ENCODE measurements at places on chromosomes 11 and 22.

GRCh38 chr11:1042626-1043562, 6.4 kb upstream of the MUC6 start:
- peak; percentile 30 for DNase-seq

DNA sequence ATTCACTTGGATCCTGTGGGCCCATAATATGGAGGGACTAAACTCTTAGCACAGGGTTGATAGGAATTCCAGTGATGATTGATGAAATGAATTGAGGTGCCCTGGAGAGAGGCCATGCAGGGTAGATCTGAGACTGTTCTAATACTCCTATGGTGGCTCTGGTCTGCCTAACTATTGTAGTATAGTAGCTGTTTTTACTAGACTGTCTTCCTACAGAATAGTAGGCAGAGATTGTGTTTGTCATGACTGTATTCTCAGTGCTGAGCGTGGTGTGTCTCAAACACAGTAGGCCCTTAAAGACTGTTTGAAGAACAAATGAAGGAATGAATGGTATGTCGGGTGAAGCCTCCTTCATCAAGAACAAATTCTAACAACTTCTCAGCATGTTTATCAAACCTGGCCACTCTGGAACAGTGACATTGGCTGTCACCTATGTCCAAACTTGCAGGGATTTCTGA, 107.0 kb upstream of the SESN3 start:
- DNase-seq = no peak

- no peak for DNase-seq
Measured at GRCh38 chr11:2802389-2803185, 83.0 kb downstream of the CDKN1C start.

- peak; percentile 27 for DNase-seq
Measured at GRCh38 chr11:111938687-111939160, 1.6 kb downstream of the DIXDC1 start.

DNA sequence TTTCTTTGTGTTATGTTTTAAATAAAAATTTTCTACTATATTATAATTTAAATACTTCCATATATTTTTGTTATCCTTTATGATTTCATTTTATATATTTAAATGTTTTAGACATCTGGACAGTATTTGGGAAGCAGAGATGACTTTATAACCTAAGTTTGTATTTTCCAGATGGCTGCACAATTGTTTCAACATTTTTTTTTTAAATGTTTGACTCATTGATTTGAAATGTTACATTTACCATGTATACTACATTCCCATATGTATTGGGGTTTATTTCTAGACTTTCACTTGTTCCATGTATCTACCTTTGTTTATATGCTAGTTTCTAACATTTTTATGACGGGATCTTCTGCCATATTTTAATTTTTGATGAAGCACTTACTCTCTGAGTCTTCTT, 766.5 kb downstream of the METTL15 start:
- DNase-seq = no peak

- DNase-seq = no peak
Measured at GRCh38 chr11:118527109-118527508, at the start of gene TTC36. Gene TTC36 (plus strand): TSS chr11:118527474. CDS start chr11:118527495, 21 bp downstream.

DNA sequence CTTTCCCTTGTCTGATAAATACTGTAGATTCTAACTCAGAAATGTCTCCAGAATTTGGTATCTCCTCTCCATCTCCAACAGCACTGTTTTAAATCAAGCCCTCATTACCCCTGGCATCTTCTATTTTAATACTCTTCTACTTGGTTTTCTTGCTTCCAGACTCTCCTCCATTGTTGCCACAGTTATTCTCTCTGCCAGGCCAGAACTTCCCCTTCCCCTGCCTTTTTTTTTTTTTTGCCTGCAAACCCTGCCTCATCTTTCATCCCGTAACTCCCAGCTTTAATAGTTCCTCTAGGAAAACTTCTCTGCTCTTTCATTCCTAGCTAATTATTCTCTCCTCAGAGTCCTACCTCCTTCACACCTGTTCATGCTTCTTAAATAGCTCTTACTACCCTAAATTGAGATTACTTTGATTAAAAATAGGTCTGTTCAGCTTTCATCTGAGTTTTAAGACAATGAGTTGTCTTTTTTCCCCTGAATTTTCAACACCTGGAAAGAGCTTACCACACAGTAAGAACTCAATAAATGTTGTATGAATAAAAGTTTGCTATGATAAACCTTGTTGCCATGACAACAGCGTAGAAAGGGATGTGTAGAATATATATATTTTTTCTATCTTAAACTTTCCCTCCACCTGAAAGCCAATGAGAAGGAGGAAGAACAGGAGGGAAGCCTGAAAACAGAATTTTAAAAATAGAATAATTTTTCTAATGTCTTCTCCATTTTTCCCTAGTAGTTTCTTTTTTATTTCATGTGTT, 3.6 kb downstream of the IL18 start:
- no peak for DNase-seq

DNA sequence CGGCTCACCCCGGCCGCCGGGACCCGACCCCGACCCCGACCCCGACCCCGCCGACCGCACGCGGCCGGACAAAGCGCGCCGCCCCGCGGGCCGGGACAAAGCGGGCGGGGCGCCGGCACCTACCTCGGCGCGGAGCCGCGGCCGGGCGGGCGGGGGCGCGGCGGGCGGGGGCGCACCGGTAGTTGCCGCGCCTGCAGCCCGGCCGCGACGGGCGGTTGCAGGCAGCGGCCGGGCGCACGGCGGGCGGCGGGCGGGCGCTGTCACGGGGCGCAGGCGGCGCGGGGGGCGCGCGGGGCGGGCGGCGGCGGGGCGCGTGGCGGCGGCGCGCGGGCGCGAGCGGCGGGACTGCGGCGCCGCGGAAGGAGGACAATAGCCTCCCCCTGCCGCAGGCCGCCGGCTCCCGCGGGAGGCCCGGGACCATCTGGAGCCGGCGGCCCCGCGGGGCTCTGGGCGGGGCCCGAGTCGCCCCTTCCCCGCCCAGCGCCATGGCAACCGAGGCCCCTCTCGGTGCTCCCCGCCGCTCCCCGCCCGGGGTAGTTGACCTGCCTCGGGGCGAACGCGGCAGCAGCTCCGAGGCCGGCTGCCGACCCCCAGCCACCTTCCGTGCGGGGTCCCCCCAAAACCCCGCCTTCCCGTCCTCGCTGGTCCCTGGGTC, 851 bp downstream of the SPTBN2 start:
- DNase-seq = peak; percentile 92

DNA sequence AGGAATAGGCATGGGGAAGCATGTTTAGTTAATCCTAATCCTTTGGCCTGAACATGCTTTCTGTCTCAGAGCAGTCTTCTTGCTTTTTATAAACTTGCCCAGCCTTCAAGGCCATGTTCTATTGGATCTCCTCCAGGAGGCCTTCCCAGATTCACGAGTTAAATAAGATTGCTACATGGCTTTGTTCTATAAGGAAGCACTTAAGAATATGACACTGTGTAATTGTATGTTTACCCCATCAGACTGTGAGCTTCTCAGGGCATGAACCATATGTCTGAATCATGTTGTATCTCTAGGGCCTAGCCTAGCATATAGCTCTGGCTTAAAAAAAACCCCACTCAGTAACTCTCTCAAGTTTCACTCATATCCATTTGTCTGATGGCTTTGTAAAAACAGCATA, 26.4 kb upstream of the UCP3 start:
- DNase-seq = no peak

DNA sequence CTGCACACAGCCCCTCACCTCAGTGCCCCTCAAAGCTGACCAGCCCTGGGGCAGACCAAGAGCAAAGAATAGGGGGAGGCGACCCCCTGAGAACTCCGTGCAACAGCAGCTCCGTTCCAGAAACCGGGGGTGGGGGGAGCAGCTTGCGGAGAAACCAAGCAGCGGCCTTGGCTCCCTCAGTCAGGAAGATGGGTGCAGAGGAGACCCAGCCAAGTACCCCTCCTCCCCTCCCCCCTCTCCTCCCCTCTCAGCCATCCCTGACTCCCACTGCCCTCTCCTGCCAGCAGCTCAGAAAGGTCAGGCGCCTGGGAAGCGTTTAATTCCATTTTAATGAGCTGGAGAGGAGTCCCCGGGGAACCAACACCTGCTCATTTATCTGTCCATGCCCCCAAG, 78.9 kb downstream of the PDE2A start:
- DNase-seq = no peak

Measured in SK-N-SH (cell line).